ENCODE measurements at places on chromosomes 12 and 14. TPM values are rescaled to one million over a fixed set of nuclear protein-coding genes. Genes with fewer than 3 reads are reported as not detected.

GRCh38 chr14:95085321-95085720 lies 72.0 kb downstream of the DICER1 start:
- no peak for DNase-seq

Gene ACOT2
- 79.0 TPM for polyA plus RNA-seq

Gene GLIPR1L1
- not detected for polyA plus RNA-seq

Gene CREBL2
- 8.8 TPM for polyA plus RNA-seq
